Heart right ventricle (tissue), 16 donors: ENCODE measurements at places on chromosomes 16 and 17. TPM values are rescaled to one million over a fixed set of nuclear protein-coding genes. Genes with fewer than 3 reads are reported as not detected.

DNA sequence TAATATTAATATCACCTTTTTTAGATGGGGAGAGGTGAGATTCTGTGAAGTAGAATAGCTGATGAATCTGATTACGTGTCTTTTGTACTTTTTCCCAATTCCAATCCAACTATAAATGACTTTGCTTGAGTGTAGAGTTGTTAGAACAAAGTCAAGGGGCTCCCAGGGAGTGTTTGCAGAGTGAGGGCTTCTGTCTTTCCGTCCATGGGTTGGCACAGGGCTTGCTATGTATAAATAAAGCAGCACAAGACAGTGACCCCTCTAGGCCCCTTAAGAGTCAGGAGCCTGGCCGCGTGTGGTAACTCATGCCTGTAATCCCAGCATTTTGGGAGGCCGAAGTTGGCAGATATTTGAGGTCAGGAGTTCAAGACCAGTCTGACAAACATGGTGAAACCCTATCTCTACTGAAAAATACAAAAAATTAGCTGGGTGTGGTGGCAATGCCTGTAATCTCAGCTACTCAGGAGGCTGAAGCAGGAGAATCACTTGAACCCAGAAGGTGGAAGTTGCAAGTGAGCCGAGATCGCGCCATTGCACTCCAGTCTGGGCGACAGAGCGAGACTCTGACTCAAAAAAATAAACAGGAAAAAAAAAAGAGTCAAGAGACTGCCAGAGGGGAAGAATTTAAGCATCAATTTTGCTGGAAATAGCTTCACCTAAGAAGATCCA is 127.9 kb upstream of the HS3ST3A1 start:
- DNase-seq: no peak

GRCh38 chr16:30342751-30343490 is 12.2 kb downstream of the CD2BP2 start:
- DNase-seq: no peak

- DNase-seq: no peak
Observed at GRCh38 chr16:2970563-2970962, 1.4 kb downstream of the PAQR4 start.

- DNase-seq: peak; percentile 88
Observed at GRCh38 chr17:42322382-42323267, 34.3 kb downstream of the STAT5A start.

- DNase-seq: no peak
Observed at GRCh38 chr17:32783602-32784001, 93.3 kb downstream of the MYO1D start.

DNA sequence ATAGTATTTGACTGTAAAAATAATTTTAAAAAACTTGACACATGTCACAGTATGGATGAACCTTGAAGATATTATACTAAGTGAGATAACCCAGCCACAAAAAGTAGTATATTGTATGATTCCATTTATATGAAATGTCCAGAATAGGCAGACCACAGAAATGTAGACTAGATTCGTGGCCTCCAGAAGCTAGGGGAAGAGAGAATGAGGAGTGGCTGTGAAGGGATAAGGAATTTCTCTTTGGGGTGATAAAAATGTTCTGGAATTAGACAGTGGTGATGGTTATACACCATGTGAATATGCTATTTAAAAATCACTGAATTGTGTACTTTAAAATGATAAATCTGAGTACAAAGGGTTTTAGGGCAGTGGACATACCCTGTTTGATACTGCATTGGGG is 253.1 kb upstream of the DYNLRB2 start:
- DNase-seq: no peak

DNA sequence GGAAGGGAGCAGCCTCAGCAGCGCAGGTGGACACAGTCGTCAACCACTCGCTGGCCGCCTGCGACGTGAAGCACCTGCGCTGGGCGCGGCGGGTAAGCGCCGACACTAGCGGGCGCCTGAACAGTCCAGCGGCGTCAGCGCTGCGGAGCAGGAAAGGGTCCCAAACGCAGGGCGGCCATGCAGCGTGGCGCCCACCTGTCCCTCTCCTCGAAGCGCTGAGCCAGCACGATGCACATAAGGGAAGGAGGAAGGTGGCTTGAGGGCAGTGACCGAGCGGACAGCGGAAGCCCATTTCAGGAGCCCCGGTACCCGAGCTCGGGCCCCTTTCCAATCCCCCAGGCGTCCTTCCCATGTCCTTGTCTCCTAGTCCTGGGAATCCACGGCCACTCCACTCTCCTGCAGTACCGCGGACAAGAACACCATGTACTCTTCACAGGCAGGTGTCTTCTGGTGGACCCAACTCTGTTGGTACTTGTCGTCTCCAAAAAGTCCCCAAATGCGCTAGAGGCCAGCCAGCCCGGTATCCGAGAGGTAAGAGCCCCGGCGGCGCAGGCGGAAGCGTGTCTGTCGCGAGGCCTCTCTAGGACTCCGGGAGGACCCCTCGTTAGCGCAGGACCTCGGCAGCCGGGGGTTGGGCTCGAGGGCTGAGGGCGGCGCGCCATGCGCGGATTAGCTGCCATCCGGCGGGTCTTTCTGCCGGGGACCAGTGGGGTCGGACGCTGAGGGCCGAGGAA is 14.4 kb downstream of the ZNF232 start:
- DNase-seq: peak; percentile 72

DNA sequence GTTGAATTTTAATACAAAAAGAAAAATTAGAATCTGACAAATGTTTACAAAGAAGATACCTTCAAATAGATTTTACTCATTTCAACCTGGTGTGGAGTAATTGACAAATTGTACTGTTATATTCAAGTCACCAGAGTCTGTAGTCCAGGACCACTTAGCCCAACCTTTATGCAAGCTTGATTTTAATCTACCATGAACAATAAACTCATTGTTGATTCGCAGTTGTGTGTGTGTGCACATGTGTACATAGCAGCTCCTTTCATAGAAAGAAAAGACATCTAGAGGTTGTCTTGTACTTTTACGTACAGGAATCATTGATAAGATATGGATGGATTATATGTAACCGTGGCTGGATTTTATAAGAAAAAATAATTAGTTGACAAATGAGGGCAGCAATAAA is 20.7 kb upstream of the LRRC37A start:
- DNase-seq: no peak

DNA sequence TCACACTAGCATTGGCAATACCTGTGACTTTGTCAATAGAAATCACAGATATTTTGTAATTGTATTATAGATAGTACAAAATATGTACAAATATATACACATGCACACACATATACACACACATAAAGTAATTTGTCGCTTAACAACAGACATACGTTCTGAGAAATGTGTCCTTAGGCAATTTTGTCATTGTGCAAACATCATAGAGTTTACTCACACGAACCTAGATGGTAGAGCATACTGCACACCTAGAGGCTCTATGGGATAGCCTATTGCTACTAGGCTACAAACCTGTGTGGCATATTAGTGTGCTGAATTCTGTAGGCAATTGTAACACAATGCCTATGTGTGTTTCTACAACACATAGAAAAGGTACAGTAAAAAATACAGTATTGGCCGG is 11.0 kb downstream of the UNC119 start:
- DNase-seq: no peak

DNA sequence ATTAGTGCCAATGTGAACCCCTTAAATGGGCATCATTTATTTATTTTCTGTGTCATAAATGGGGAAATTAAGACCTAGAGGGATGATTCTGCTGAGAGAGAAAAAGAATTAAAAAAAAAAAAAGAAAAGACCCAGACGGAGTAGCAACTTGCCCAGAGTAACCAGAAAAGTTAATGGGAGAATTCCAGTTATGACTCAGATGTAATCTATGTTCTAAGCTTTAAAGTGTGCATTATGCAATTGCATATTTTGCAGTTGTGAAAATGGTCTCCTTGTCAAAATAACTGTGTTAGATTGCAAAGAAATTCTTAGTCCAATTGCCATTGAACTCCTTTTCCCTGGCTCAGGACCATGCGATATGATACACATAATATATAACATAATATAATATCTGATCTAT is 38.6 kb upstream of the TBX2 start:
- no peak for DNase-seq

GRCh38 chr17:37662353-37662752 is 19.1 kb upstream of the DDX52 start:
- no peak for DNase-seq

DNA sequence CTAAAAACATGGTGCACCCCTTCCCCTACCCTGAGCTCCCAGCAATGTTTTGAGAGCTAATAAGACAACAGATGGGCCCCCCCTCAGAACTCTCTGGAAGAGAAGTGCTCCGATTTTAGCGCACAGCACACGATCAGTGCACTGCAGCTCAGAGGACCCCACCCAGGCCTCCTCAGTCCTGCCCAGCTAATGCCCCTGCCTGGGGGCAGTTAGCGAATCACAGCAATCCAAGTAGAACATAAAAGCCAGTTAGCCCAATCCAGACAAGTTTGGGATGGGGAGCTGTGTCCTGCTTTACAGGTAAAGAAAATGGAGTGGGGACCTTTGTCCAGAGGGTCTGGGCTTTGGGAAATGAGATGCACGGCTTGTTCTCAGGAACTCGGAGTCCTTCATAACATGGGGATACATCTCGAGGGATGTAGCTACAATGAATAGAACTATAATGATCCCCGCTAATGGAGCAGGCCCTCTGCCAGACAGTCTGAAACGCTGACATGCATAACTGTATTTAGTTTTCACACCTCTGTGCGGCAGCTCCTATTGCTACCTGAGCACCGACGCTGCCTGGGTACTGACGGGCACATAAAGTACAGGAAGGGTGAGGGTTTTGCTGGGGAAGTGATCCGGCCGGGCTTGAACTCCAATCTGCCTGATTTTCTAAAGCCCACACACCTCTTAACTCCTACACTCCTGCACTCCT is 29.7 kb upstream of the CDC42EP4 start:
- DNase-seq: no peak

DNA sequence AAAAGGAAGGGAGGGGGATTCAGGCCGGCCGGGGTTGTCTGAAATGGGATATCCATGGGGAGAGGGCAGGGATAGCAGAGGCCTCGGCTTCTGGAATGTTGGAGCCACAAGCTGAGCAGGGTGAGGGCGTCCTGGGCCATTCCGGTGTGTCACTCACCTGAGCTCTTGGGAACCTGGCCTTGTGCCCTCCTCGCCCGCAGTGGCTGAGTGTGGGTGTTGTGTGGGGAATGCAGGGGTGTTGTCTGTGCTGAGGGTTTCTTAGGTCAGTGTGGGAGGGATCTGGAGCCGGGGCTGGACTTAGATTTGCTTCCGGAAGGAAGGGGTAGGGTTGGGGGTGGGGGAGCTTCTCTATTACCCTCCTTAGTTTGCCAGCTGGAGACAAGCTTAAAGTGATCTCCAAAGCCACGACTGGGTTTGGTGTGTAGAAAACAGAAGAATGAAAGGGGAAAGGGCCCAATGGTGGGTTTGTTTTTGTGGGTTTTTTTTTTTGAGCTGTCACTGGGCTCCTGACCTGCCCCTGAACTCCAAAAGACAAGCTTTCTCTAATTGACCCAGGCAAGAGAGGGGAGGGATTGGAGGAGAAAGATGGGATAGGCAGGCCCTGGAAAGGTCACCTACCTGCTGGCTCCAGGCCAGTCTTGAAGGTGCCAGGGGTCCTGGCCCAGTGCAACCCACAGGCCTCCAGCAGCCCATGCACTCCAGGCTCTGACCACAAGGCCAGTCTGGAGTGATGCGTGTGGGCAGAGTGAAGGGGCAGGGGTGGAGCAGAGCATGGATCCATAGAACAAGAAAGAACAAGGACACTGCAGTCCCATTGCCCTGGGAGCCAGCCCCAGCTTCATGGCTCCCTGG is at the start of gene SULT1A2:
TSS of gene SULT1A2 (minus strand) at position 211 of the 852 bp plus-strand sequence. CDS start 1,120 bp downstream, outside the sequence.
- no peak for DNase-seq

DNA sequence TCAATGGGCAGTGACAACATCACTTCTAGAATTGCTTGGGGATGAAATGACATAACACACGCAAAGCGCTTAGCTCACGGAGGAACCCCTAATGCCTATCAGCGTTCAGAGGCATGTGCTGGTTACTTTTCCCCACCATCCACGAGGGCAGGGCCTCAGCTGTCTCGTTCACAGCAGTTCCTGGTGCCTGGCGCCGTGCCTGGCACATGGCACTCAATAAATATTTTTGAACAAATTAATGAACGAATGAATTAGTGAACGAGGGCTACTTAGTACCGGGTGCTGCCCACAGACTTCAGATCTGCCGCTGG is 14.1 kb upstream of the CIBAR2 start:
- no peak for DNase-seq

- no peak for DNase-seq
Observed at GRCh38 chr17:4938688-4939545, 929 bp downstream of the SLC25A11 start.

DNA sequence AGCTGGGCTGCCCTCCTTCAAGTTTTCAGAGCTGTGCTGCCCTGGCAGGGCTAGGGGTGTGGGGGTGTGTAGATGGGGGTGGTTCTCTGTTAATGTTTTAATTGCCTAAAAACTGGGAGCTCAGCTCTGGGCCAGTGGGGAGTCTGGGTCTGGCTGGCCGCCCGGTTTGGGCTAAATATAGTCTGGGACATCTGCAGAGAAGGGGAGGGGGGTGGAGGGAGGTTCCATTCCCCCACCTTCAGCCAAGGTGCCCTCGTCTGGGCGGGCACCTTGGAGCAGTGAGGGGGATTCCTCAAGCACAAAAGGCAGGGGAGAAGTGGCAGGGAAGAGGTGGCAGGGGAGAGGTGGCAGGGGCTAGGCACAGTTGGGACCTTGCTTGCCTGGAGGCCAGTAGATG is 13.0 kb downstream of the RARA start:
- DNase-seq: peak; percentile 75

- DNase-seq: peak; percentile 78
Observed at GRCh38 chr17:57898487-57899311, 48.9 kb upstream of the MRPS23 start.

DNA sequence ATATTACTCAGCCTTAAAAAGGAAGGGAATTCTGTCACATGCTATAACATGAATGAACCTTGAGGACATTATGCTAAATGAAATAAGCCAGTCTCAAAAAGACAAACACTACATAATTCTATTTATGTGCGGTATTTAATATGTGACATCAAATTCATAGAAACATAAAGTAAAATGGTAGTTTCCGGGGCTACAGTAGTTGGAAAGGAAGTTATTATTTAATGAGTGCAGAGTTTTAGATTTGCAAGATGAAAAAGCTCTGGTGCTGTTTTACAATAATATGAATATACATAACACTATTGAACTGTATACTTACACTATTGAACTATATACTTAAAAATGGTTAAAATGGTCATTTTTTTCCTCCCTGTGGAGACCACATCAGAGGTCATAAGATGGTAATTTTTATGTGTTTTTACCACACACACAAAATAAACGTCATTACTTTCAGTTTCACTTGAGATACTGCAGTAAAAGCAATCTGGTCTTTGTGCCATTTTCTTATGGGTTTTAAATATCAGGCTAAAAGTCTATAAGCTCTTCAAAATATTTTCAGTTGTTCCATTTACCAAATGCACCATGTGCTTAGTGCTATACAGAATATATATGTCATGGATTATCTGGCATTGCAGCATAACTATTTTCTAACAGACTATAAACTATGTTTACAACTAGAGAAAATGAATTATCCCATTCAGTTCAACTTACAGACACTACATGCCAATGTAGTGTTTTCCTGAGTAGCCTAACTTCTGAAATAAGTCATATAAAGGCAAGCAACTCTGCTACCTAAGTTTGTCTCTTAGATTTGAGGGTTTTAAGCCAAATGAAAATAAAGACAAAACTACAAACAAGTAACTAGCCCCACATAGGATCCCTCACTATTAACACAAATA is 90.9 kb downstream of the SPAG9 start:
- no peak for DNase-seq

ERN2 gene
- polyA plus RNA-seq: not detected

TERB1 gene
- polyA plus RNA-seq: not detected

CCDC47 gene
- polyA plus RNA-seq: 32.0 TPM

SLC9A5 gene
- polyA plus RNA-seq: 0.26 TPM

HBA2 gene
- 2.9 TPM for polyA plus RNA-seq

MRC2 gene
- polyA plus RNA-seq: 25.2 TPM

HBM gene
- polyA plus RNA-seq: not detected

OTOA gene
- 0.07 TPM for polyA plus RNA-seq
